ENCODE measurements at places on chromosomes 1 and 21.

- DNase-seq: peak; percentile 68
Measured at GRCh38 chr1:165928075-165928731, 100.8 kb downstream of the UCK2 start.

DNA sequence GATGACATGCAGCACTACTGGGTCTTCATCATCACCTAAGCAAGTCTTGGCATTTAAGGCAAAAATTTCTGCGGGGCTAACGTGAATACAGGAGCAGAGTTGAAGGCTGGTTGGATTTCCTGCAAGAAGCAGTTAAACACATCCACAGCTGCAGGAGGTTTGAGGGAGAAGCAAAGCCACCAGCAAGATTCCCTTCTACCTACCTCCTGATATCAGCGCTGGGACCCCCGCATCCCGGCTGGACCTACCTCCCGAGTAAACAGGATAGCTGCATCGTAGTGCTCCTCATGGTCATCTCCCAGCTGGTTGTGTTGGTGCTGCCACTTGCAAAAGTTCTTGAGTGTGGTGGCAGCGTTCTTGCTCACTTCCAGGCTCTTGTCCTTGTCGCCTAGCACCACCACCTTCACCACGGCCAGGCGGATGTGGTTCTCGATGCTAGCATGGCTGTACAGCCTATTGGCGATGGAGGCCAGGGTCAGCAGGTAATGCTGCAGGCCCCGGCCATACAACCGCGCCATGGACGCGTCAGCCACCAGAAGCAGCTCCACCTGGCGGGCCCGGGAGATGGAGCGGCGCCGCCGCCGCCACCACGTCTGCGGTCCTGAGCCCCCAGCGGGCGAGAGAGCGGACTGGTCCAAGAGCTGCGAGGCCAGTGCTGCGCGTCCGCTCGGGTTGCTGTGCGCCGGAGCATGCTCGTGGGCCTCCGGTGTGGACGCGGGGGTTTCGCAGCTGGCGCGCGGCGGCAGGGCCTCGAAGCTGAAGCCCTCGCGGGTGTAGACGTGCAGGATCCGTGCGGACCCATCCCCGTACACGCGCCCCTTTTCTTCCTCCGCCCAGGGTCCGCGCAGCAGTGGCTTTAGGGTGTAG lies 1.6 kb downstream of the ADAMTS5 start:
- no peak for DNase-seq

- DNase-seq: peak; percentile 43
Measured at GRCh38 chr1:157137046-157137407, 1.2 kb downstream of the ETV3 start.

DNA sequence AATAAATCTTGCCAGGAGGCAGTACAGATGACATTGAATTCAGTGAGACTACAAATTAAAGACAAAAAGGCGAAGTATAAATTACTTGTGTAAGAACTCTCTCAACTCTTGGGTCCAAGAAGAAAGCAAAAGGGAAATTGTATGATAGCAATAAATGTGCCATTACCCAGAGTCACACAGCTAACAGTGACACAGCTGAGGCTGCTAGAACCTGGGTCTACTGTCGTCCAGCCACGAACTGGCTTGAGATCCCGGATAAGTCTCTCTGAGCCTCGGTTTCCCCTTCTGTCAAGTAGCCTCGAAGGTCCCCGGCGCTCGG lies 362 bp upstream of the ROR1 start:
- DNase-seq: no peak

DNA sequence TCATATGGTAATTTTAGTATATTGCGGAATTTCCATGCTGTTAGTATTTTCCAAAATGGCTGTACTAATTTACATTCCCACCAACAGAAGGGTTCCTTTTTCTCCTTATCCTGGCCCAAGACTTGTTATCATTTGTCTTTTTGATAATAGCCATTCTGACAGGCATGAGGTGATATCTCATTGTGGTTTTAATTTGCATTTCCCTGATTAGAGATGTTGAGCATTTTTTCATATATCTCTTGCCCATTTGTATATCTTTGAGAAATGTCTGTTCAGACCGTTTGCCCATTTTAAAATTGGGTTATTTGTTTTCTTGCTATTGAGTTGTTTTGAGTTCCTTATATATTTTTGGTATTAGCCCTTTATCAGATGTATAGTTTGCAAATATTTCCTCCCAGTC lies 14.0 kb downstream of the CAPZA1 start:
- no peak for DNase-seq

DNA sequence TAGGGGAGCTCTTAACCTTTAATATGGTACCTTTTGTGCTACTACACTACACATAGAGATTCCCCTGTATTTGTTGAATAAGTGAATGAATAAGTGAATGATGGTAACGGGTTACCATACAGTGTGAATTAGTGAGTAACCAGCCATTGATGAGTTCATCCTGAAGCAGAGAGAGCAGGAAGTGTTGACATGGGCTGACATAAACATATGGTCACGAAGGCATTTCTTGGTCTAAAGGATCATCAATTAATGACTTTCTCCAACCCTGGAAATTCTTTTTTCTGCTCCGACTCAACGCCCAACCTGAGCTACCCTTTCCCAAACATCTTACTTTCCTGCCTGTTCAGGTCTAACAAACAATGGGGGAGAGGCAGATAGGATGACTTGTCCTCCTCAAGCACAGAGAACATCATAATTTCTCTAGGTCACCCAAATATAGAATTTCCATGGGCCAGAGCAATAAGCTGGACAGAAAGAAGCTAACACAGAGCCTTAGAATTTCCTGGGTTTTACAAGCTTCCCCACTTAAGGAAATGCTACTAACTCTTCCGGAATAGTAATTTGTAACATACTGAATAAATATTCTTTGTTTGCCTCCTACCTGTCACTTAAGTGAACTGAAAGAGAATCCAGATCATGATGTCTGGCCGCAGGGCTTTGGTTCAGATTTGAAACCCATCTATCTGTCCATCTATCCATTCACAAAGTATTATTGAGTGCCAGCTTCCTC lies 114.7 kb upstream of the NGF start:
- no peak for DNase-seq

DNA sequence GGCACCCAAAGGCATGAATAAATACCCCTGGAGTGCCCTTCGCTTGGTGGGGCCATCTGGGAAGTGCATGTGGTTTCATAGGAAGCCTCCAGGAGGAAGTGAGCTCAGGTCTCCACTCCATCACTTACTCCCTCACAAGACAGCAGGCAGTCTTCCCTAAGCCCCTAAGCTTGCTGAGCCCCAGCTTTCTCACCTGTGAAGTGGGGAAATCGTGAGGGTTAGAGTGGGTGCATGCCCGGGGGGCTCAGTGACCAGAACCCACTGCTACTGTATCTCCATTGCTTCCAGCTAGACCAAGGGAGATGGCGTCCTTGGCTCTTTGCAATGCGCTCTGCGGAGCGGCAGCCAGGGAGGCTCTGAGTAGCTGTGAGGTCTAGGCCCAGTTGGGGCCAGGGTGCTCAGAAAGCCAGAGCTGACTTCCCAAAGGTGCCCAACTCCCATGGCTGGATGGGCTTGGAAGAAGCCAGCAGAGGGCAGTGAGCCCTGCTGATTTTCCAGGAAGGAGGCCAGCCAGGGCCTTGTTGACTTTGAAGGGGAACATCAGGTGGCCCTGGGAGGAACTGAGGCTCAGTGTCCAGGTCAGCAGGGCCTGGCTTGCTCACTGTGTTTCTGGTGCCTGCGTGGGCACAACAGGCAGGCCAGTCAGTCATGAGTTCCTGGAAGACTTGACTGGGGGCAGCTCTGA lies 27.3 kb downstream of the CDCP2 start:
- peak; percentile 42 for DNase-seq

GRCh38 chr1:171350594-171350993 lies 36.6 kb downstream of the FMO4 start:
- no peak for DNase-seq

DNA sequence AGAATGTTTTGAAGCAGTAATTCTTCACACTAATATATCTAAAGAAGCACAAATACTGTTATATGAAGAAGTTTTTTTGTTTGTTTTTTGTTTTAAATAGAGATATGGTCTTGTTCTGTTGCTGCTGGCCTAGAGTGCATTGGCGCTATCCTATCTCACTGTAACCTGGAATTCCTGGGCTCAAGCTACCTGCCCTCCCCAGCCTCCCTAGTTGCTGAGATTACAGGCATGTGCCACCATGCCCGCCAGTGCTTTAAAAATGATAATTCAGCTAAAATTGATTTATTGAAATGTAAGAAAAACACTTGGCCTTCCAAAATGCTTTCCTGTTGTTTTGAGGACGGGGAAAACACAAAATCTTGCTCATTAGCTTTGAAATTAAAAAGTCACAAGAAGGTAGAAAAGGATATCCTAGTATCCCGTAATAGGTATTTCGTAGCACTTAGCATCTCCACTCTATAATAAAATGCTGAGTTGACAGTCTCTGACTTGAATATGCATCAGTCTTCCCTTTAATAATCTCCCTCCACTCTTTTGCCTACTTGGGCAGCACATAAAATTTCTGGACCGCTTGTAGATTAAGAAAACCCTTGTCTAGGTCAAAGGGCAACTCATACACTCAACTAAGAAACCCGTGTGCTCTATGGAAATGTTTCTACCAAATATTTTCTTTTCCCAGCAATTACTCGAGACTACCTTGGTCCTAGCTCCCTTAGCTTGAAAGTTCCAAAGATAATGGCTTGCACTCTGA lies 1.3 kb downstream of the SCYL3 start:
- DNase-seq: peak; percentile 45

DNA sequence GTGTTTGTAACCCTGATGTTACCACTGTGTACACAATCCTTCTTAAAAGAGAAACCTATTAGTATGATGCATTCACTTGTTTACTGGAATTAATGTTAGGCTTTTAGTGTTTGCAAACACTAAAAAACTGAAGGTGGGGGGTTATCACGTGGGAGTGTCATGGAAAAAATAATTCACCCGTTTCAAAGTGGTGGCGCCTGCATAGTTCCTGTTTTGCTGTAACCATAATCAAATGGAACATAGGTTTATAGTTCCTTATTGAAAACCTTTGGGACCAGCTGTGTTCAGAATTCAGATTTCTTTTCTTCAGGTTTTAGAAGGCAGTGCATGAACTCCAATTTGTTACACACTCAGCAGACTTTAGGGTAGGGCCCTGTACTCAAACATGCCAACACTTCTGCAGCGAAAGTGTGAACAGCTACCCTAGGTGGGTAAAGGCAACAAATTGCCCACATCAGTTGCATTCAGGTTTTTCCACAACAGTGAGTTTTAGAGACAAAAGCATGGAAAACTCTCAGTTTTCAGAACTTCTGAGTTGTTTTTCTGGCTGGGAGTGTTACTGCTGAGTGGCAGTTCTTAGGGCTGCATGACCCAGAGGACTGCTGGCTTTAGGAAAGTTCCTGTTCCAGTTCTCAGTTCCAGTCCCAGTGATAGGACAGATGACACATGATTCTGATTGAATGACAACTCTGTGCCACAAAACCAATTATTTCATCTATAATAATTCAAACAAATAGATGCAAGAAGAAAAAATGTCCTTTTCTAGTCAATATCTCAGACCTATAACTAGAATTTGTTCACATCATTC lies 29.1 kb upstream of the IVNS1ABP start:
- no peak for DNase-seq

GRCh38 chr1:59669752-59670312 lies 144.9 kb upstream of the HOOK1 start:
- DNase-seq: no peak

DNA sequence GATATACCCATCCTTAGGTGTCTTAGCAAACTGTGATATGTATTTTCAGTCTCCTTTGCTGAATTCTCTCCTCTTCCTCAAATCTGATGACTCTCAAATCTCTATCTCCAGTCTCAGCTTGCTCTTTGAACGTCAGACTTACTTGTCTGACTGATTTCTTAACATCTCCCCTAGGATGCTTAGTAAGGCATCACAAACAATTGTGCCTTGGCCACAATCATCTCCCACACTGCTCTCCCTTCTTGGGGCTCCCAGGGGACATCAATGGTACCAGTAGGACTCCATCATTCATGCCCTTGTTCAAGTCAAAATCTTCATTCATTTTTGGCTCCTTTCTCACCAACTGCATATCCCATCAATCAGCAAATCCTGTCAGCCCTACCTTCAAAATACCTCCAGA lies 42.0 kb downstream of the GNG12 start:
- DNase-seq: no peak

DNA sequence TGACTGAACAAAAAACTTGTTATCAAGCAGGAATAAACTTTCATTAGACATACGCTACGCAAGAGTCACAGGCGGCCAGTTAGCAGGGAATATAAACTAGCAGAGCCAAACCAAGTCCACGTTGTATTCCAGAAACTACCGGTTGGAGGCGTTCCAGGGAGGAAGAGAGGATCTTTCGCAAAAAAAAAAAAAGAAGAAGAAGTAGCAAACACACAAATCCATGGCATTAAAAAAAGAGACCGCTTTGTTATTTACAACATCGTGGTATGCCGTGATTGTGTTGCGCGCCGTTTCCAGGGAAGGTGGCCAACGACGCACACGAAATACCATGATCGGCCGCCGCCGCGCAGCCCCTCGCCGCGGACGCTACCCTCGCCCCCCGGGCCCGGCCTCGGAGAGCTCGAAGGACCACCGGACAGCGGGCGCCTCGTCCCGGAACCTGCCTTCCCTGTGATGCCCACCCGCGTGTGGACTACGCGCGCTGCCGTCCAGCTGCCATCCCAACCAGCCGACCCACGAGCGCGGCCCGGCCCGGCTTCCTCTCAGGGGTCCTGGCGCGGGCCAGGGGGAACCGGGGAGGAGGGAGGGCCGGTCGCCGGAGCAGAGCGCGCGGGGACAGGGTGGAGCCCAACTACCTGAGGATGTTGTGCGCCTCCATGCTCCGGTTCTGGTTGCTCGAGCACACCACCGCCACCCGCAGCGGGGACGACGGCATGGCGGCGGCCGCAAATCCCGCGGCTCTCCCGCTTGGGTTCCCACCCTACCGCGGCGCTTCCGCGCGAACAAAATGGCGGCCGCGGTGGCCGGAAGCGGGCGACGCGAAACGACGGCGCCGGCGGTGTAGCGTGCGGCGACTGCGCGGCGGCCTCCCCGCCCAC lies 581 bp downstream of the SSU72 start:
- peak; percentile 67 for DNase-seq

- DNase-seq: no peak
Measured at GRCh38 chr1:20443703-20444586, 42.1 kb downstream of the CAMK2N1 start.

GRCh38 chr1:55816456-55817426 lies 601.6 kb upstream of the USP24 start:
- DNase-seq: no peak

DNA sequence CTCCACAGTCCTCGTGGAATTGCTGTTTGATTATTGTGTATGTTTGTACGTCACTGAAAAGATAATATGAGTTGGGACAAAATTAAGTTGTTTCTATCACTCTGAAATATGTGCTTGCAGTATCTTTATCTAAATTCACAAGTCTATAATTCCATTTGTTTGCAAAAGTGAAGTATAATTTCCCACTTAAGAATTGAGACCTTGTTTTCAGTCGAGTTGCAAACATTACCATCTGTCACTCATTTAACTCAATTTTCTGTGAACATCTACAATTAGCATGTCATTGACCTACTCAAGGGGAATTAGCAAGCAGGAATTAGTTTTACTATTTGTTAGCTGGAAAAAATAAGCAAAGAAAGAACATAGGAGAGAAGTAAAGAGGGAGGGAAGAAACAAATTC lies 195.8 kb downstream of the TPR start:
- DNase-seq: no peak

Measured in HT-29 (cell line).